ENCODE measurements at places on chromosomes 1 and 21.

- no peak for DNase-seq
These were observed 7.0 kb upstream of the GREM2 start for GRCh38 chr1:240618946-240619345.

- DNase-seq = no peak
These were observed 97.7 kb upstream of the IRF2BP2 start for GRCh38 chr1:234707641-234708040.

- DNase-seq = no peak
These were observed 599.6 kb downstream of the PTPRU start for GRCh38 chr1:29835874-29836273.

- DNase-seq = no peak
These were observed 47.1 kb downstream of the SYT2 start for GRCh38 chr1:202663131-202663530.

GRCh38 chr1:84255582-84255981 lies 45.9 kb upstream of the SAMD13 start:
- no peak for DNase-seq

- DNase-seq = no peak
These were observed 76.6 kb upstream of the PRDX6 start for GRCh38 chr1:173400387-173400995.

GRCh38 chr1:88658419-88658818 lies 25.7 kb upstream of the PKN2 start:
- DNase-seq = no peak

GRCh38 chr1:212614453-212615200 lies 6.1 kb downstream of the ATF3 start:
- DNase-seq = no peak

- no peak for DNase-seq
These were observed 1.2 kb upstream of the CAMTA1 start for GRCh38 chr1:6783936-6784559.

DNA sequence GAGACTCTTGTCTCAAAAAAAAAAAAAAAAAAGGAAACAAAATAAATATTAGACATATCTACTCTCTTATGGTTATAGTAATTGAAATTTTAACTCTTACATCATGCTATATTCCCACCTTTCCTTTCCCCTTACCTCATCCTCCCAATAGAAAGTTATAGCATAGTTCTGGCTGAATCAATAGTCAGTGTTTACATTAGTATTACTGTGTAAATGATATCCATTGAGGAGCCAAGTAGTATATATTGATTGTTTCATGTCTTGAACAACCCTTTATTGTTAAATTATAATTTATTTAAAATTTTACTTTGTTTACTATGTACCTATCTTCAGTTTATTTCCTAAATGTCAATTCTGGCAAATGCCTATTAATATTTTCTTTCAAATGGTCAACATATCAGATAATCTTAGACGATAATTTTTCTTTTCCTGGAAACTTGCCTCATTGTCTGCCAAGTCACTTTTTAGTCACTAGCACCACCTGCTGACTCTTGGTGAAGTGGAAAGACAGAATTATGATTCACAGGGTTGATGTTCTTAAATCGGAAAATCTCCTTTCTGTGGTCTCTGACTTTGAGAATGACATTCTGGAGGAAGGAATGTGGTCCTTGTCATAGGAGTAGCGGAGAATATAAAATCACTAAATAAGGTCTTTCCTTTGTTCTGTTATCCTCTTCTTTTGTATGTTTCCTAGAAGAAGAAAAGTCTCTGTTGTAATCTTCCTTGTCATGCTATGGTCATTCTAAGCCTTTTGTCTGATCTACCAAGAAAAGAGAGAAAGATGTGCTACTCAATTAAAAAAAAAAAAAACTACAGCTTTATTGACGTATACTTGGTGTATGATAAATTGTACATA lies 8.6 kb downstream of the HJV start:
- peak; percentile 40 for DNase-seq

- no peak for DNase-seq
These were observed 164.2 kb upstream of the COL6A1 start for GRCh38 chr21:45817345-45817744.

DNA sequence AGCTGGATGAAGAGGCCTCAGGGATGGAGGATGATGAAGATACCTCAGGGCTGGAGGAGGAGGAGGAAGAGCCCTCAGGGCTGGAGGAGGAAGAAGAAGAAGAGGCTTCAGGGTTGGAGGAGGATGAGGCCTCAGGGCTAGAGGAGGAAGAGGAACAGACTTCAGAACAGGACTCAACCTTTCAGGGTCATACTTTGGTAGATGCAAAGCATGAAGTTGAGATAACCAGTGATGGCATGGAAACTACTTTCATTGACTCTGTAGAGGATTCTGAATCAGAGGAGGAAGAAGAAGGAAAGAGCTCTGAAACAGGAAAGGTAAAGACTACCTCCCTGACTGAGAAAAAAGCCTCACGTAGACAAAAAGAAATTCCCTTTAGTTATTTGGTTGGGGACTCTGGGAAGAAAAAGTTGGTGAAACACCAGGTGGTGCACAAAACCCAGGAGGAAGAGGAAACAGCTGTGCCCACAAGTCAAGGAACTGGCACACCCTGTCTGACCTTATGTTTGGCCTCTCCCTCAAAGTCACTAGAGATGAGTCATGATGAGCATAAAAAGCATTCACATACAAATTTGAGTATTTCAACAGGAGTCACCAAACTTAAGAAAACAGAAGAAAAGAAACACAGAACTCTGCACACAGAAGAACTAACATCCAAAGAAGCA lies 15.4 kb downstream of the L1TD1 start:
- DNase-seq = no peak

GRCh38 chr1:53111073-53111556 lies 31.3 kb downstream of the SLC1A7 start:
- DNase-seq = no peak

- no peak for DNase-seq
These were observed 221.8 kb upstream of the CHRM3 start for GRCh38 chr1:239164451-239165180.

GRCh38 chr1:22388671-22389450 lies 62.8 kb upstream of the ZBTB40 start:
- DNase-seq = no peak

DNA sequence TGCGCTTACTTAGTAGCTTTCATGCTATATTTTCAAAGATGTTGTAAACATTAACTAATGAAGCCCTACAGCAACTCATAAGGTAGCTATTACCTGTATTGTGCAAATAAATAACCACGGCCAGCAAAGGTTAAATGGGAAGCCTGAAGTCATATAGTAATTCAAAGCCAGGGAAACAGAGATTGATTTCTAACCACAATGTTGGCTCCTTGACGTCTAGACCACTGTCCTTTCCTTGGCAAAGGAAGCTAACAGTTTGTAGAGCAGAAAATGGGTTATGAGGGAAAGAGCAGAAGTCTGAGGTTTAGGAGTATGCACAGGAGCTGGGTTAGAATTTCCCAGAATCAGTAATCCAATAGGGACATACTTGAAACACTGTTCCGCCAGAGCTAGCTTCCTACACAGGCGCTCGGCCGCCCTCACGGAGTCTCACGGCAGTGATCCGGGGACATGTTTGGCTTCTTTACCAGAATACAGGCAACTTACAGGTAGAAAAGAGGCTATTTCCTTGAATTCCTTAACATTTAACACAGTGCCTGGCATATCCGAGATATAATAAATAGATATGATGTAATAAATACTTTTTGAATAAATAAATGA lies 298.8 kb upstream of the LYPLAL1 start:
- DNase-seq = no peak

- DNase-seq = no peak
These were observed 6.9 kb downstream of the DMAP1 start for GRCh38 chr1:44220001-44220751.

GRCh38 chr1:107877745-107878144 lies 87.2 kb downstream of the VAV3 start:
- no peak for DNase-seq

DNA sequence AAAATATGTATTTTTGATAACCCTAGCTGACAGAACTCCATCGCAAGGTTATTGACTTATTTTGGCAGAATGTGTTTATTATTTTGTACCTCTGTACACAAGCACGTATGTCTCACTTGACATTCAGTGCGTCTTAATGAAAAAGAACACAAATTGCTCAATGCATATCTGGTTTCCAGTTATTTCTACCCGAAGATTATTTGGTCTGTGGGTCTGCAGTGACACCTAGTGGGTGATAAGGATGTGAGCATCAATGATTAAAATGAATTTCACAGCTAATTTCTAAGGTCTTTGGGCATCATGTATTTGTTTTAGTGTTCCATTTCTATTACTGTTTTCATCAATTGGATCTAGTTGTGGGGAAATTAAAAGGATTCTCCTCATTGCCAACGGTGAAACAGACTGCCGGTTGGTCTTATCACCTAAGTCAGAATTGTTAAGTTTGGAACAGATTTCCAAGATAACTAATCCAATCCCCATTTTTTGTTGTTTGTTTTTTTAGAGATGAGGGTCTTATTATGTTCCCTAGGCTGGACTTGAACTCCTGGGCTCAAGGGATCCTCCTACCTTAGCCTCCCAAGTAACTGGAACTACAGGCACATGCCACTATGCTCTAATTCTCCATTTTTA lies 13.9 kb downstream of the DDX20 start:
- no peak for DNase-seq

- no peak for DNase-seq
These were observed 1912.9 kb downstream of the MRPL39 start for GRCh38 chr21:23694390-23694789.

DNA sequence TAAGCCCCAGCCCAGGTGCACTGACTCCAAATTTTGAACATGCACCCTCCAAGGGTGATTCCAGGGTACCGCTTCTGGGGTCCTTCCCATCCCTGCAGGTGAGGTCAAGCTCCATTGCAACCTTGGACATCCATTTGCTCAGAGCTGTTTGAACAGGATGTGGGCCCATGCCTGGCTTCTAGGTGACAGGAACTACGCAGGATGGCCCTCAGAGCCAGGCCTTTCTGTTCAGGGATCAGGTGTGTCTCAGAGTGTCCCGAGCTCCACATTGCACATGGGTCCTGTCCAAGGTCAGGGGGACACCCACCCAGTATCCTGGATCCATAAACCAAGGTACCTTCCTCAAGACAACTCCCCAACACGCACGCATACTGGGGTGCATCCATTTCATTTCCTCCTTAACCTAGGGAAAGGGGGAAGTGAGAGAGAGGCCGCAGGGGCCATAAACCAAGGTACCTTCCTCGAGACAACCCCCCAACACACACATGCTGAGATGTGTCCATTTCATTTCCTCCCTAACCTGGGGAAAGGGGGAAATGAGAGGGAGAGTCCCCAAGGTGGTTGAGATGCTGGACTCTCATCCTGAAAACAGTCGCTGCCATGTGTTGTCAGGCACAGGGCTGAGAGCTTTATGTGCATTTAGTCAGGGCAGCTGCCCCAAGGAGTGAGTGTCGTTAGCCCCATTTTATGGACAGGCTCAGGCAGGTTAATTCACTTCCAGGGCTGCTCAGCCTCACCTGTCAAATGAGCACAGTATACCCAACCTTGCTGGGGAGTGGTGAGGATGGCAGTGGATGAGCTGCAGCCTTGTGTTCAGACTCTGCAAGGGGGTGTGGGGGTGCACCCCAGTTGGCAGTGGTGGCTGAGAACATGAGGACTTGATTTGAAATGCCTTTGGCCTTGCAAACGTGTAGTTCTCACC lies 2.1 kb downstream of the SLC66A1 start:
- DNase-seq = peak; percentile 29

DNA sequence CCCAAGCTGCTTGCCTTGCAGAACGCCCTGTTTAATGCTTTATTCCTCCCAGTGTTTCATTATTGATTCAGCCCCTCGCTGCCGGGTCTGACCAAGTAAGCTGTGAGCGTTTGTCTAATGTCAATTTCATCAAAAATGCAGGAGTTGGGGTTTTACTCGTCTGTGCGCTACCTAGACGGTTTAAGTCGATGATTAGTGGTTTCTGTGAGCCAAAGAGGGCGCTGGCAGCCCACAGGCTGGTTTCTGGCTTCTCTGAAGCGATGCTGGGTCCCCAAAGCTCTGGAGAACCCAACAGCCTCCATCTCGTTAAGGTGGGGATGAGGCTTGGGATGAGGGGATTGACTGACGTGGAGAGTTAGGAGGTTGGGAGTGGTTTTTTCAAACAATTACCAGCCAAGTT lies 102.9 kb downstream of the SYF2 start:
- DNase-seq = no peak

DNA sequence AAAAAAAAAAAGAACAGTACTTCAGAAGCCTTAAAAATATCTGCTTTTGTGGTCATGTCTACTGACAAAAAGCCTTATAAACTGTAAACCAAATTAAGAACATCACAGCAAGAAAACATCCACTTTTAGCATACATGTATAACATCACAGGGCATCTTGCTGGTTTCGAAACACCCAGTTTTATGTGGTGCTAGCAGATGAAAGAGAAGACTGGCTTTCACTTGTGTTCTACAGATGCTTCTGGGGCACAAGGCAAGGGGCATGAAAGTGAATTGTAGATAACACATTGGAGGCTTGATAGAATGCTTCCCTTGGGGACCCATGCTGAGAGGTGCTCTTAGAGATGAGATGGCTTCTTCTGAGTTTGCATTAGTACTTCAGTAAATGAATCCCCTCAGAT lies 543.7 kb upstream of the PKN2 start:
- no peak for DNase-seq

DNA sequence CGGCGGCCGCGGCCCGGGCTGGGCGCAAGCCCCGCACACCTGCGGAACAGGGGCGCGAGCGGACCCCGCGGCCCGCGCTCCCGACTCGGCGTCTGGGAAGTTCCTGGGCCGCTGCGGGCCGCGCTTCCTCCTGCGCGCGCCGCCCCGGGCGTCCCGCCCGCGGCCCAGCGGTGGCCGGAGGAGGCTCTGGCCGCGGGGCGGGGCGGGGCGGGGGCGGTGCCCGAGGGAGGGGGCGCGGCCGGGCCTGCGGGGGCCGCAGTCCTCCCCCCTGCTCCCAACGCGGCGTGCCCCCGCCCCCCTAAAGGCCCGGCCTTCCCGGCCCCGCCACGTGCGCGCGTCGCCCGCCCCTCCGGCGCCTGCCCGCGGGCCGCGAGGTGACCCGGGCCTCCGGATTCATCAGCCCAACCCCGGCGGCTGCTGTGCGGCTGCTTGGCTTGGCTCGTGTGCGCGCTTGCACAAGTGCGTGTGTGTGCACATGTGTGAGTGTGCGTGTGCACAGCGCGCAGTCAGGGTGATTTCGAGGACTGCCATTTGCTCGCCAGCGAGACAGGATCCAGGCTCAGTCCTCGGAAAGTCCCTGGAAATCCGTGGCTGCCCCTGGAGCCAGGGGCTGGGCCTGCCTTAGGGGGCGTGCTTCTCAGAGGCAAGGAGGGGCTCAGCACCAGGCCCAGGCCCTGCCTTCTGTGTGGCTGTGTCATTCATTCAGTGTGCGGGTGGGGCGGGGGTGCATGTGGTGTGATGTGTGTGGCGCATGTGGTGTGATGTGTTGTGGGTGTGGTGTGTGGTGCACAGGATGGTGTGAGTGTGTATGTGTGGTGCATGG lies at the start of gene C2CD2:
C2CD2 (minus strand) TSS at position 188 of the 823 bp plus-strand sequence. CDS start 370 bp downstream, outside the sequence.
- no peak for DNase-seq
